Hepatic stellate cell (primary cell): ENCODE measurements at places on chromosomes 6 and 20.
A peak's percentile ranks its signal among the peaks of the same experiment; 100 is the strongest.

DNA sequence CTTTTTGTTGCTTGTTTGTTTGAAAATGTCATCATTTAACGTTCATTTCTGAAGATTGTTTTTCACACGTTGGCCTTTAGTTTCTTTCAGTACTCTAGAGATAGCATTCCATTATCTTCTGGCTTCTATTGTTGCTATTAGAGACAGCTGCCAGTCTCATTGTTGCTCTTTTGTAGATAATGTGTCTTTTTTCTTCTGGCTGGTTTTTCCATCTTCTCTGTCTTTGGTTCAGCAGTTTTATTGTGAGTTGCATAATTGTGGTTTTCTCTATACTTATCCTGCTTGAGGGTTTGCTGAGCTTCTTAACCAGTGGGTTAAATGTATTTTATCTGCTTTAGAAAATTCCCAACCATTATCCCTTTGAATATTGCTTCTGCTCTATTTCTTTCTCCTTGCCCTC is 23.2 kb upstream of the AIG1 start:
- DNase-seq = no peak

- peak; percentile 93 for DNase-seq
These were observed 20.2 kb downstream of the LEMD2 start for GRCh38 chr6:33768644-33769120.

GRCh38 chr6:143559051-143559660 is 47.6 kb upstream of the FUCA2 start:
- no peak for DNase-seq

GRCh38 chr6:44002067-44002592 is 125.1 kb downstream of the MRPL14 start:
- DNase-seq = no peak

DNA sequence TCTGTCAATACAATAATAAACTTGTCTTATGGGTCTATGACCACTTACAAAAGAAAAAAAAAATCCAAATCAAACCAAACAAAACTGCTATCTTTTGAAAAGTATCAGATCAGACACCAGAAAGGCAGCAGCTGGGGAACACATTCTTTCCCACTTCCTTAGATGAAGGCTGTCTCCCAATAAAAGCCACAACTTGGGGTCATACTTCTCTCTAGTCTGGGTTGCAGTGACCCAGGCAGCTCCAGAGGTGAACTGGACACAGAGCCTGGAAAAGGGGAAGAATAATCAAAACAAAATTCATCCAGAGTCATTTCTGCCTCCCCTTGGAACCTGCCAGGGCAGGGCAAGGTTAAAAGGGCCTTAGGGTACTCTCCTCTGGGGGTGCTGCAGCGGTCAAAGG is 19.1 kb downstream of the ATXN1 start:
- DNase-seq = no peak

DNA sequence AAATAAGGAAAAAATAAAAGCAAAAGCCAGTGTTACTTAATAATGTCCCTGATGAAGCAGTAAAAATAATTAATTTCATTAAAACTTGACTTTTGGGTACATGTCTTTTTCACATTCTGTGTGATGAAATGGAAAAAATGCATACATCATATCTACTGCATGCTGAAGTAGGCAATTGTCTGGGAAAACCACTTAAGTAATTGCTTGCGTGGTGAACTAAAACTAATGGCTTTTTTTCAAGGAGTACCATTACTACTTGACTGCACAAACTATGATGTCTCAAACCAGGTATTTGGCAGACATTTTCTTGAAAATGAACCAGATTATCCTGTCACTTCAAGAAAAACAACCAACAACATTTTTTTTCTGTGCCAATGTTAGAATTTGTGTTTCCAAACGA is 91.3 kb upstream of the AKIRIN2 start:
- no peak for DNase-seq
